ENCODE measurements at places on chromosomes 13 and 19.
A peak's percentile ranks its signal among the peaks of the same experiment; 100 is the strongest.

DNA sequence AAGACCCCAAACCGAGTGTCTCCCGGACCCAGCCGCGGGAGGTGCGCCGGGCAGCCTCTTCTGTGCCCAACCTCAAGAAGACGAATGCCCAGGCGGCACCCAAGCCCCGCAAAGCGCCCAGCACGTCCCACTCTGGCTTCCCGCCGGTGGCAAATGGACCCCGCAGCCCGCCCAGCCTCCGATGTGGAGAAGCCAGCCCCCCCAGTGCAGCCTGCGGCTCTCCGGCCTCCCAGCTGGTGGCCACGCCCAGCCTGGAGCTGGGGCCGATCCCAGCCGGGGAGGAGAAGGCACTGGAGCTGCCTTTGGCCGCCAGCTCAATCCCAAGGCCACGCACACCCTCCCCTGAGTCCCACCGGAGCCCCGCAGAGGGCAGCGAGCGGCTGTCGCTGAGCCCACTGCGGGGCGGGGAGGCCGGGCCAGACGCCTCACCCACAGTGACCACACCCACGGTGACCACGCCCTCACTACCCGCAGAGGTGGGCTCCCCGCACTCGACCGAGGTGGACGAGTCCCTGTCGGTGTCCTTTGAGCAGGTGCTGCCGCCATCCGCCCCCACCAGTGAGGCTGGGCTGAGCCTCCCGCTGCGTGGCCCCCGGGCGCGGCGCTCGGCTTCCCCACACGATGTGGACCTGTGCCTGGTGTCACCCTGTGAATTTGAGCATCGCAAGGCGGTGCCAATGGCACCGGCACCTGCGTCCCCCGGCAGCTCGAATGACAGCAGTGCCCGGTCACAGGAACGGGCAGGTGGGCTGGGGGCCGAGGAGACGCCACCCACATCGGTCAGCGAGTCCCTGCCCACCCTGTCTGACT is 7.9 kb downstream of the MAP1S start:
- no peak for DNase-seq

DNA sequence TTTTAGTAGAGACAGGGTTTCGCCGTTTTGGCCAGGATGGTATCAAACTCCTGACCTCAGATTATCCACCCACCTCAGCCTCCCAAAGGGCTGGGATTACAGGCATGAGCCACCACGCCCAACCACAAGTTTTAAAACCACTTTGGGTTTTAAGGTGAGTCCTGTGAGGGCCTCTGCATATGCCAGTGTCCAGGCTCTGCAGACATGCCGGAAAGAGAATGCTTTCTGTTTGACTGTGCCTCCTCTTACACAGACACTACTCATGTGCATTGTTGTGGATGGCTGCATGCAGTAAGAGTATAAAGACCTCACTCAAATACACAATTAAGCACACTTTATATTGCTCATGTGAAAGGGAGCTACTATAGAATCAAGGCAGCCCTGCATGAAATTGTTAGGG is 20.8 kb upstream of the SLC25A30 start:
- DNase-seq = no peak

GRCh38 chr19:41083516-41083915 is 4.7 kb upstream of the CYP2A13 start:
- DNase-seq = no peak

DNA sequence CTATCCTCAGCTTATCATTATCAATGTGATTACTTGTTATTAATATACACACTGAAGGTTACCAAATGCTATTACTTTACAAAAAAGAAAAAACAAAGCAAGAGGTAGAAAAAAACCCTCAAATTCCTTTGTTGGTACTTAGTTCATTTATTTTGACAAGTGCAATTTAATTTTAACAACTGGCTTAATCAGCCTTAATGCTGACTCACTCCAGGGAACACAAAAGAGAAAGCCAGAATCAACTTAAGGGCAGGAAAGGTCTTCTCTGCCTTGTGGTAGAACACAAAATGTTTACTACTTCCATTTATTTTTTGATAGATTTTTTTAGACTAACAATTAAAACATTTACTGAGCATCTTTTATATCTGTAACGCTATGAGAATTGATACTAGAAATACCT is 417.1 kb downstream of the PCDH17 start:
- DNase-seq = no peak

DNA sequence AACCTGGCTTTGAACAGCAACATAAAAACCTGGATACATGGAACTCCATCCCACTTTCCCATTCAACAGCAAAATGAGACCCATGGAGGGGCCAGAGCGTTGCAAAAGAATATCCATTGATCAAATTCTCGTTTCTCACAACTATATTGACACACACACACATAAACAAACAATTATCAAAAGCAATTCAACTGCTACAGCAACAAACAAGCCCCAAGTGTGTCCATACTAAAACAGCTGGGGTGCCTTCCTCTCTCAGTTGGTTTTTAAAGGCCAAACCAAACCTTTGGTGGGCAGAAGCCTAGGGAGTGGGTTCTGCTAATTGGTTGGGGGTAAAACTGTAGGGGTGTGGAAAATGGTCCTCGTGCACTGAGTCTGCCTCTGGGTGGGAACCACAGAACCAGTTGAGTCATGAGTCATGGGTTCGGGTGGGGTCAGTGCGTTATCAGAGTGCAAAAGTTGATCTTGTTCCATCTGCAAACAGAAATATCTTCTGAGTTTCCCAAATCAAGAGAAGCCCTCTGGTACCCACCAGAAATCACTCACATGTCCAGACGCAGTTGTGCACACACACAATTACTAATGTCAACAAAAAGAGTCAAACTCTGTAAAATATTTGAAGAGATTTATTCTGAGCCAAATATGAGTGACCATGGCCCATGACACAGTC is 18.5 kb downstream of the GPR42 start:
- DNase-seq = no peak

- no peak for DNase-seq
Measured at GRCh38 chr19:45498411-45499195, at the start of gene PPM1N. PPM1N (plus strand) TSS chr19:45498443; CDS start chr19:45498473, 30 bp downstream.

DNA sequence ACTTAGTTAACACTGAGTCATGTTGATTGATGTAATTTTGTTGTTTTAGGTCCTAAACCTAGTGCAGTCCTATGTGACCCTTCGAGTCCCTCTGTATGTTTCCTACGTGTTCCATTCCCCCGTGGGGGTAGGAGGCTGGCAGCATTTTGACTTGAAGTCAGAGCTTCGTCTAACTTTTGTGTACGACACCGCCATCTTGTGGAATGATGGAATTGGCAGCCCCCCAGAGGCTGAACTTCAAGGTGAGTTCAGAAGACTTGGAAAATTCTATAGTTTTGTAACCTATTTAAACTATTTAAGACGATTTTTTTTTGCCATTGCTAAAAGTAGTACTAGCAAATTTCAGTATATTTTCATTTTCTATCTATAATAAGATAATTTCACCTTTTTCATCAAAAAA is 117.9 kb downstream of the STOML3 start:
- no peak for DNase-seq

DNA sequence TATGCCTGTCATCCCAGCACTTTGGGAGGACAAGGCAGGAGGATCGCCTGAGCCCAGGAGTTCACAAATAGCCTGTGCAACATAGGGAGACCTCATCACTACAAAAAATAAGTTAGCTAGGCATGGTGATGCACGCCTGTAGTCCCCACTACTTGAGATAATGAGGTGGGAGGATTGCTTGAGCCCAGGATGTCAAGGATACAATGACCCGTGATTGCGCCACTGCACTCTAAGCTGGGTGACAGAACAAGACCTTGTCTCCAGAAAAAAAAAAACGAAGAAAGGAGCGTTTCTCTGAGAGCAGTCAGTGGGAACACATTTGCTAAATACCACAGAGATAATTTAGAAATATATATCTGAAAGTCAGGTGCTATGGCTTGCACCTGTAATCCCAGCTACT is 11.9 kb downstream of the CDADC1 start:
- DNase-seq = no peak

GRCh38 chr13:66468656-66469055 is 761.5 kb downstream of the PCDH9 start:
- DNase-seq = no peak

- DNase-seq = no peak
Measured at GRCh38 chr19:17836530-17836929, 11.3 kb downstream of the JAK3 start.

- DNase-seq = no peak
Measured at GRCh38 chr13:33174491-33174890, 111.1 kb downstream of the STARD13 start.

DNA sequence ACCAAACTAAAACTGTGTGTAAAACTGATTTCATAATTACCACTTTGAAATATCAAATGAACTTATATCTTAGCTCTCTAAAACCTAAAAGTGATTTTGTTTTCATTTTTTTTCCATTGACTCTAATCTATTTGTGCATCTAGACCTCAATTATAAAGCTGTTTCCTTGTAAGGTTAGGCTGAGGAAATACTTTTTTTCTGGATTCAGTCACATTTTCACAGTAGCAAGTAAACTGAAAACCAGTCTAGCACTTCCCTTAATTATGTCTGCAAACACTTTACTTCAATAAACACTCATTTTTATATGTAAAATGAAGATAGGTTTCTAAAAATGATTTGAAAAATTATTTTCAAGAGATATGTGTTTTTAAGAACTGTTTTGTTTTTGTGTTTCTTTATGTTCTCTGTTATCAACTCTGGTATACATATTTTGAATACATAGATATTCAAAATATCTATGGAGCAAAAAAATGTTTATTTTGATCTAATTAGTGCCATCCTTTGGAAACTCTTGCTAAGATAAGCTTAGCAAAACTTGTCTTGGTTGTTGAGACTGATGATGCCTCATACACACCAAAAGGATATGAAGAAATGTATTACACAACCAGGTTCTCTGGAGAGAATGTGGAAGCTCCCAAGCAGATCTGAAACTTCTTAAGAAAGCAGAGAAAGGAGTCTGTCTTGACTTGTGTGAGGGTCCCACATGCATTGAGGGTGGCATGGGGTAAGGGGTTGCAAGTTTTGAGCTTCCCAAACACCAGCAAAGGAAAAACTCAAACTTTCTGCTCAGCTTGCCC is 1887.4 kb downstream of the PCDH9 start:
- DNase-seq = no peak

DNA sequence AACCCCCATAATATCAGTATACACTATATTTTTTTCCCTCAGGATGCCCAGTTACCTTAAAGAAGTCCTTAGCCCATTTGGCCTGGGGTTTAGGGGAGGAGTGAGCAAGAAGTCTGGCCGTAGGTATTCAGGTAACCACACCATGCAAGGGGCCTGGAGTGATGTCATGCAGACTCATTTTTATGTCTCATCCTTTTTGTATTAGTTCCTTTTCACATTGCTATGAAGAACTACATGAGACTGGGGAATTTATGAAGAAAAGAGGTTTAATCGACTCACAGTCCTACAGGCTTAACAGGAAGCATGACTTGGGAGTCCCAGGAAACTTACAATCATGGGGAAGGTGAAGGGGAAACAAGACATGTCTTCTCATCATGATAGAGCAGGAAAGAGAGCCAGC is 12.2 kb downstream of the TPP2 start:
- no peak for DNase-seq

GRCh38 chr13:57629391-57629804 is 2.1 kb upstream of the PCDH17 start:
- no peak for DNase-seq

- DNase-seq = no peak
Measured at GRCh38 chr13:91196958-91197357, 150.5 kb upstream of the MIR17HG start.

GRCh38 chr13:36337938-36338641 is 8.1 kb downstream of the SPART start:
- DNase-seq = no peak

GRCh38 chr19:55345101-55345817 is 5.6 kb downstream of the KMT5C start:
- no peak for DNase-seq

DNA sequence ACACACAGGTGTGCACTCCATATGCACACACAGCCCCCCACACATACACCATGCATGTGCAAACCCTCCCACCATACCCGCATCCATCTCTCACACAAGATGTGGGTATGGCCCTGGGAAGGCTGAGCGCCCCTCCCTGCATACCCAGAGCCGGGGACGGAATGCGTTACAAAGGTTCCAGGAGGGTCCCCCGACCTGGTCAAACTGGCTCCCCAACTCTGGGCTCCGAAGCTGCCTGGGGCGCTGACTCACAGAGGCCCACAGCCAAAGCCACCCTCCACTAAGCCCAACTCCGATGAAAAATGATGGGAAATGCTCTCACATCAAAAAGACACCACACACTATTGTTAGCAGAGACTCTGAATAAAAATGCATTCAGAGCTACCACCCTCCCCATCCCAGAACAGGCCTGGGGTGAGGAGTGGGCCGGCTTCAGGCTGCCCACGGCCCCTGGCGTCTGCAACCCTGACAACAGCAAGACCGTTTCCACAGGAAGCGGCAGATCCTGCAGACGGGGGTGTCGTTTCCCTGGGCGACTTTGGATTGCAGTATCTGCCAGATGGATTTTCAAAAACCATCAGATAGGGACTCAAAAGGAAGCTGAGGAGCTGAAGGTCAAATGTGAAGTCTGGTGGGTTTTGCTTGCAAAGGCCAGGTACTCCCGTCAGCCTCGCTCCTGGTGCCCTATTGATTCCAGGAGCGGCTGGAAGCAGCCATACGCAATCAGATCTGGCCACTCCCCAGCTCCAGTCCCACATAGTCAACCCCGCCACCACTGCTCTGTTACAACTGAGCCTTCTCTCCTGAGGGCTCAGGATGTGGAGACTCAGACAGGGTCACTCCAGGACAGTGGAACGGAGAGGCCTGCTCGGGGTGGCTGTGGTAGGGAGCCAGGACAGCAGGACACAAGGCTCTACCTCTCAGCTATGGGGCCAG is 14.3 kb downstream of the PEPD start:
- no peak for DNase-seq

DNA sequence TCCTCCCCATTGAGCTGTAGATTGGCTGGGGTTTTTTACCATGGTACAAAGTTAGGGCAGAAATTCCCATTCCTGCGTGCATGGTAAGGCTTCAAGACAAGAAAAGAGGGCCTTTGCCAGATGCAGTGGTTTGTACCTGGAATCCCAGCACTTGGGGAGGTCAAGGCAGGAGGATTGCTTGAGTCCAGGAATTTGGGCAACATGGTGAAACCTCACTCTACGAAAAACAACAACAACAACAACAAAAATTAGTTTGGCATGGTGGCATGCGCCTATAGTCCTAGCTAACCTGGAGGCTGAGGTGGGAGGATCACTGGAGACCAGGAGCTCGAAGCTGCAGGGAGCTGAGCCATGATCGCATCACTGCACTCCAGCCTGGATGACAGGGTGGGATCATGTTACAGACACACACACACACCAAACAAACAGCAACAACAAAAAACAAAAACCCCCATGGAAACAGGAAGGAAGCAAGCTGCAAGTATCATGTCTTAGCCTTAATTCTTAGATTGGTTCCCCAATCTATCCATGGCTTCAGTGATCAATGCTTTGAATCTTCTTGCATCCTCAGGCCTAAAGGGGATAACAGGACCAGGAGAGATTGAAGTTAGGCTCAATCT is 5.5 kb upstream of the WTIP start:
- DNase-seq = no peak

GRCh38 chr13:46598140-46598819 is 45.3 kb downstream of the LRCH1 start:
- DNase-seq = no peak

- DNase-seq = no peak
Measured at GRCh38 chr19:45542234-45542668, 35.0 kb downstream of the VASP start.

- peak; percentile 100 for DNase-seq
Measured at GRCh38 chr19:18203863-18204393, at the start of gene RAB3A. RAB3A (minus strand) TSS chr19:18204042; CDS start chr19:18202740, 1,302 bp downstream.

All from skeletal muscle cell (primary cell).